Right cardiac atrium (tissue), 5 donors: ENCODE measurements at places on chromosomes 2 and 18.

DNA sequence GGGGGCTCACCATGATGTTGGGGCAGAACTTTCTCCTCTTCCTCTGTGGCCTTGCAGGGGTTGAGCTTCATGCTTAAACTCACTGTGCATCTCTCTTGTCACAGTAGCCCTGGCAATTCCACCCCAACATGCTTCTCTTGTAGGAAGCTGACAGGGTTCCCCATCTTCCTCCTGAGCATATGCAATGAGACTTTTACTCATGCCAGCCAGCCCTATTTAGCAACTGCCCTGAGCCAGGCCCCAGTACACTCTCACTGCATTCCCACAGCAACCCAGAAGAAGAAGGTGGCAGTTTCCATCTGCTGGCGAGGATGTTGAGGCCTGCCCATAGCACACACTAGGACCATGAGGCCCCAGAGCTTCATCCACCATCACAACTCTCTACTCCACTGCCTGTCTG lies 72.2 kb upstream of the TEX51 start:
- DNase-seq: no peak

DNA sequence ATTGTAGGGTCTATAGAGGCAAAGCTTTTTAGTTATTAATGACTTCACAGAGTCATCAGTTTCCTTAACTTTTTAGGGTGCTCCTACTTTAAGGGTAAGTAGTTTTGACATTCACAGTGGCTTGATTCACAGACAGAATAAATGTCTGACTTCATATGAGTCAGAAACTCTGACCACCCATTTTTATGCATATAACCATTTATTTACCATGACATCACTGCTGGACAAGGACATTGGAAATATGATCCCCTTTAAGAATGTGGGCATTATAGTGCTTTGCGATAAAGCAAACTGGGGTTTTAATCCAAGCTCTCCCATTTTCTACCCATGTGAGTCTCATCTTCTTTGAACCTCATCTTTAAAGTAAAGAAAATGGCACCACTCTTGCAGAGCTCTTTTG lies 162.0 kb upstream of the MC4R start:
- DNase-seq: no peak

DNA sequence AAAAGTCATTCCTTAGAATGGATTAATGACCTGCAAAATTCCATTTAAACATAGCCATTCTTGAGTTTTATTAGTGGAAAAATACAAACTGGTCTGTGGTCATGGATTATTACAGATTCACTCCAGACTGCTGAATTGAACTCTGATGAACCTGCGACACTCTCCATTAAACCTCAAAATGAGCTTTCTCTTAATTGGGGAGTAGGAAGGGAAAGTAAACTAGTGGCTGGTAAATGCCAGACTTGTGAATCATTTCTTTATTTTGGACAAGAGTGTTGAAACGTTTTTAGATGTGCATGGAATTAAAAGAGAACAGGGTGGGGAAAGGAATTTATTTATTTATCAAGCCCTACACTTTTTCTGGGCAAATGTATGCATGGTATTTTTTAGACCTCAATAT lies 321.2 kb upstream of the FANCL start:
- no peak for DNase-seq

DNA sequence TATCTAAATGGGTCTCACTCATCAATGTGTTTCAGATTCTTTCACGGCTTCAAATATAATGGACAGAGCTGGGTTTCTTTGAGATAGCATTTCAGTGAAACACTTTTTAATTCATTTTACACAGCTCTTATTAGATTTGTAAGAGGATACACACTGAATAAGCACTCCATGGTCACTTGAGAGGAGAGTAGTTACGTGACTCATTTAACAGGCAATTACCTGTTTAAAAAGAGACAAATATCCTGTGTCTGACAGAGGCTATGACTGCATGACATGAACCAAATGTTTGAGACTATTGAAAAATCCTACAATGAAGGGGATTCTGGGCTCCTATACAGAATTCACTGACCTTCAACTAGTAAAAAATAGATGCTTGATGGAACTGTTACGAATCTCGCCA lies 786.9 kb downstream of the EPHA4 start:
- DNase-seq: no peak

- DNase-seq: no peak
Measured at GRCh38 chr2:14234911-14235310, 397.6 kb upstream of the LRATD1 start.

- peak; percentile 43 for DNase-seq
Measured at GRCh38 chr2:182852090-182852489, 14.3 kb downstream of the FRZB start.

DNA sequence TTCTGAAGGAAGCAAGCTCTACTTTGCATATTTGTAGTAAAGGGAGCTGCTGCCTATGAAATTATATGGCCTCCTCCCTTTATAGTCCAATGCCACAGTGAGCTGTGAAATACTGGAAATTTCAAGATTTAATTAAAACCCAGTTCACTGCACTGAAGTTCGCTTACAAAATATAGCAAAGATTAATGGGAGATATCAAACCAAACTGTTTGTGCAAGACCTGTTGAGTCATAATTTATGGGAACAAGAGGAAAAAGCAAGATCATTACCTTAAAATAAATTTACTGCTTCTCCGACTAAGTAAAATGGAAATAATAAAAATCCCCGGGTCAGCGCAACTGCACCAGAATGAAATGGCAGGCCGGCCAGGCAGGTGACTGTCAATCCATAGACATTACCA lies 215.5 kb upstream of the RAB6C start:
- DNase-seq: no peak

GRCh38 chr2:215354771-215355695 lies 43.2 kb downstream of the ATIC start:
- DNase-seq: no peak

GRCh38 chr2:16661936-16662839 lies 3.4 kb downstream of the CYRIA start:
- no peak for DNase-seq

DNA sequence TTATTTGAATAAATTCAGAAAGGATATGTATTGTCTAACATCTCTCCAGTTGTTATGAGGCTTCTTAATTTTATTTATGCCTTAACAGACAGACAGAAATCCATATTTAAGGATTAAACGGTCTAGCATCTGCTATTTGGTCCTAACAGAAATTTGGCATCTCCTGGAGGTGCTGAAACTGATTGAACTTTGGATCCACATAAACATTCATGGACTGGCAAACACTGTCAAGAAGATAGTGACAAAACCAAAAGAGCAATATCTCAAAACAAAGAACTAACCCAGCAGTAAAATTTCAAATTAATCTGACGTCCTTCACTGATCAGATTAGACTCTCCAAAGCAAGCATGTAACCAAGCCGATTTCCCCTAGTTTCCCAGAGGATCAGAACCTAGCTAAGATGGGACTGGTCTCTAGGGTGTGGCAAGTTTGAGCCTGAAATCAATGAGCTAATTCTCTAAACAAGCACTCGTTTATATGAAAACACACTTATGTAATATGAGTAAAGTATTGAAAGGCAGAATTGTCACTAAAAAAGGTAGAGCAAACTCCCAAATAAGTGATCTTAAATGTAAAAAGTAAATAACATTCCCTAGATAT lies 139.5 kb downstream of the NOL4 start:
- no peak for DNase-seq

GRCh38 chr2:62216616-62217015 lies 20.7 kb downstream of the B3GNT2 start:
- no peak for DNase-seq

DNA sequence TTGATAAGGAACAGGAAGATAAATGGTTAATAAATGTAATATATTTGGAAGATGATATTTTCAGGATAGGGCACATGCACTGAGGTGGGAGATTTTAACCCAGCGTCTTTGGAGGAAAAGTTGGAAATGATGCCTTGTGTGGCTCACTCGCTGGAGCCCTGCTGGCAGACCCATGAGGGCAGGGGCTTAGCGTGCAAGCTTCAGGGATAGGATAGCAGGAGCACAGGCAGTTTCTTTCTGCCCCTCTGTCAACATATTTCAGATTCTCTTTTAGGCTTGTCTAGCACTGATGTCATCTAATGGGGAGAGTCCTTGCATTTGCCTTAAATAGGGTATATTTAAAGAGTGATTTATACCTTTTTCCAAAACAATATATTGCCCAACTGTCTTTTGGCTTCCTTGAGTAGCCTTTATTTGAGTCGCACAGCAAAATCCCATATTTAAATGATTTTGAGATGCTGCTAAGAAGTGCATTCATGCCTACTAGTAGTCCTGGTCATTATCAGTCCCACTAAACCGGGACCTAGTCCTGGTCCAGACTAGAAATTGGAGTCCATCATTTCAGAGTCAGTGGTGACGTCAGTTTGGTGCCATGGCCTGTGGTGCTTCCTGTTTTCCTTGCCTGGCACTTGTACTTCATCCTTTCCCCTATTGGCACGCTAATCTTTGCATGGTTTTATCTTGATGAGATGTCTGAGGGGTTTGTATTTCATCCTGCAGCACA lies 45.8 kb downstream of the SH3RF3 start:
- DNase-seq: no peak

DNA sequence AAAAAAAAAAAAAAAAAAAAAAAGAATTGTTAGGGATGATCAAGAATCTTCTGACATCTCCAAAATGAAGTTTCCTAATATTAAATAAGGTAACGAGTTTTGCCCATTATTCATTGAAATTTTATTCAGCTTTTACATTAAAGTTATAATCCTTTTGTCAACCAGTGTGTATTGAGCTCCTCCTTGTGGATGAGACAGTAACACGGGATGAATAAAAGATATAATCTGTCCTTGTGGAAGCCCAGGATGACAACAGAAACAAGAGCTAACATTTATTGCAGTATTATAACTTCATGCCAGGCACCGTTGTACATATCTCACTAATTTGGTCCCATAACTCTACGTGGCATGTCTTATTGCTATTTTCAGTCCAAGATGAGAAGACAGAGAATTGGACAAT lies 33.4 kb upstream of the SERPINB7 start:
- no peak for DNase-seq

GRCh38 chr18:63317982-63318888 lies 1.3 kb downstream of the BCL2 start:
- DNase-seq: peak; percentile 80

GRCh38 chr2:207283356-207283755 lies 117.6 kb upstream of the KLF7 start:
- DNase-seq: peak; percentile 65

DNA sequence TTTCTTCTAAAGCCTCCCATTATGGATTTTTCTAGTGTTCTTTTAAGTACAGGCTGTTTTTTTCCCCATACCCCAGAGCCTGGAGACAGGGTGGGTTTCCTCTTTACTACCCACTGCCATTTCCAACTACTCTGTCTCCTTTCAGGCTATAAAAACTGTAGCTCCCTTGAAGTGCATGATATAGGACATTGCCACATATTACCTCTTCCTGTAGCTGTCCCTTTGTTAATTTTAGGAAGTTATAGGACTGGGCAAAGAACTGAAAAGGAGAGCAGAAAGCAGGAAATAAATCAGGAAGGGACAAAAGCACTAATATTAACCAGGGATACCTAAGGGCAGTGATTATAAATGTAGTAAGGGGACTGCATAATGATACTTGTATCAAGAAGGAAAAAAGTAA lies 54.1 kb downstream of the VIL1 start:
- DNase-seq: no peak

DNA sequence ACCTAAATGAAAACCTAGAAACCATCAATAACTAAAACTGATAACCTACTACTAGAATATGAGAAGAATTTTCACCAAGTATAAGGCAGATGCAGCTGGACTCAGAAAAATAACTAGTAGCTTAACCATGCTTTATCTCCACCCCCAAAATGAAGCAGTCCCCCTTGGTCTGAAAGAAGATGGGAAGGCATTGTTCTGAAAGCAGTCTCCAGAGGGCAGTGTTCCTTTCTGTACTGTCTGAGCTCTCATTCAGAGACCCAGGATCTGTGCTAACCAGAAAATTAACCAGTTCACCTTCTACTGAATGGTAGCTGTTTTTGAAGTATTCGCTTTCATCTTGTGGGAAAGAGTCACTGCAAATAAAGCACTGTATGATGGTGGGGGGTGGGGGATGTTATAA lies 273.0 kb downstream of the PDE11A start:
- DNase-seq: no peak

GRCh38 chr2:62923242-62923641 lies 127.4 kb upstream of the OTX1 start:
- no peak for DNase-seq

DNA sequence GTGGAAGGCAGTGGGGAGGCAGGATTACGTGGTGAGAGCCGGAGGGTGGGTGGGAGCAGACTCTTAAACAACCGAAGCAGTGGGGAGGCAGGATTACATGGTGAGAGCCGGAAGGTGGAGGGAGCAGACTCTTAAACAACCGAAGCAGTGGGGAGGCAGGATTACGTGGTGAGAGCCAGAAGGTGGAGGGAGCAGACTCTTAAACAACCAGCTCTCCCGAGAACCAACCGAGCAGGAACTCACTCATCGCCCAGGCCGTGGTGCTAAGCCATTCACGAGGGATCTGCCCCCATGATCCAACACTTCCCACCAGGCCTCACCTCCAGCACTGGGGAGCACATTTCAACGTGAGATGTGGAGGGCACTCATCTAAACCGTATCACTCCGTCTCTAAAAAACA lies 87.7 kb downstream of the RTP5 start:
- DNase-seq: no peak

DNA sequence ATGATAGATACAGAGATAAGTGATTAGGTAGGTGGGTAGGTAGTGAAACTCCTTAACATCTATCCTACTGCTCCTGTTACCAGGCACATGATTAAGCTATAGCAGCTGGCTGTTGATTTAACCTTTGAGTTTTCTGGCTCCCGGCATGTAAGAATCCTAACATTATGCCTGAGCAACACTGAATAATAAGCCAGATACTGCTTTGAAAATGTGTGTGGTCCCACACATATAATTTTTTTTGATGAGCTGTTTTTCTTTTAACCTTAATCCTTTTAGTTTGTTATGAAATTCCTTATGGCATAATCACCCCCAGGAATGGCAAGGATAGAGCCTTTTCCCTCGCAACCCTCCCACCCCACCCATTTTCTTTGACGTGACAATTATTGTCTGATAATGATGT lies 104.2 kb upstream of the NEUROD1 start:
- DNase-seq: no peak

- no peak for DNase-seq
Measured at GRCh38 chr2:85838181-85838580, 50.6 kb downstream of the ST3GAL5 start.

DNA sequence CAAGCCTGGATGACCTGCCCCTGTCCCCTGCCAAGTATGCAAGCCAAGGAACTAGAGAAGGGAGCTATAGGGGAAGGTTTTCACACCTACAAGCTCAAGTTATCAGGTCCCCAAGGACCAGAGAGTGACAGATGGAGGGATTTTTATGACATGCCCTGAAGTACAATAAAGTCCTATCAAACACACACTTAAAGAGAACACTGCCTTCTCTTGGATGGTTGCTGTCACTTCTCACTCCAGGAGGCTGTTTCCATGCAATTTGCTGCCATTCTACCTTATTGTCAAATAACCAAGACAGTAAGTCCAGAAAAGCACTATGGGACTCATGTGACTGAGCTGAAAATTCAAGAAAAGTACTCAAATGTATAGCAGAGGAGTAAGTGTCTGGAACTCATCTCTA lies 76.6 kb upstream of the DDX18 start:
- no peak for DNase-seq
